ENCODE measurements at places on chromosomes 6 and 20.

GRCh38 chr6:137808836-137809315 is 58.2 kb upstream of the TNFAIP3 start:
- no peak for DNase-seq

DNA sequence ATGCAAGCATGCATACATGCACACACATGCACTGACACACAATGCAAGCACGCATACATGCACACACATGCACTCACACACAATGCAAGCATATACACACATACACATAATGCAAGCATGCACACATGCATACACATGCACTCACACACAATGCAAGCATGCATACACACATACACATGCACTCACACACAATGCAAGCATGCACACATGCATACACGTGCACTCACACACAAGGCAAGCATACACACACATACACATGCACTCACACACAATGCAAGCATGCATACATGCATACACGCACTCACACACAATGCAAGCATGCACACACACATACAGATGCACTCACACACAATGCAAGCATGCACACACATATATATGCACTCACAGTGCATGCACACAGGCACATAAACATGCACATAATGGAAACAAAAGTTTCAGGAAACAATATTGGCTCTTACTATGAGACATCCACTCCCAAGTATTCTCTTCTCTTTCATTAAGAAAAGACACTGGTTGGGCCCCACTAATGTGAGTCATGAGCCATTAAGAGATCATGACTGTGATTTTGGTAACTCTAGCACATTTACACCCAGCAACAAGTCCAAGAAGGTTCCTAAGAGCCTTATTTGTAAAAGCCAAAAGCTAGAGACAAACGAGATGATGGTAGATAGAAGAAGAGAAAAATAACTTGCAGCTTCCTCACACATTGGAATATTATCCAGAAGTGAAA is 22.2 kb downstream of the APCDD1L start:
- no peak for DNase-seq

- DNase-seq = no peak
These were observed 716.2 kb downstream of the EYS start for GRCh38 chr6:64990652-64991304.

- no peak for DNase-seq
These were observed at the start of gene RHAG for GRCh38 chr6:49636713-49637349. Gene RHAG, minus strand, starts transcription at chr6:49636839. Its CDS starts 27 bp downstream, at chr6:49636812.

DNA sequence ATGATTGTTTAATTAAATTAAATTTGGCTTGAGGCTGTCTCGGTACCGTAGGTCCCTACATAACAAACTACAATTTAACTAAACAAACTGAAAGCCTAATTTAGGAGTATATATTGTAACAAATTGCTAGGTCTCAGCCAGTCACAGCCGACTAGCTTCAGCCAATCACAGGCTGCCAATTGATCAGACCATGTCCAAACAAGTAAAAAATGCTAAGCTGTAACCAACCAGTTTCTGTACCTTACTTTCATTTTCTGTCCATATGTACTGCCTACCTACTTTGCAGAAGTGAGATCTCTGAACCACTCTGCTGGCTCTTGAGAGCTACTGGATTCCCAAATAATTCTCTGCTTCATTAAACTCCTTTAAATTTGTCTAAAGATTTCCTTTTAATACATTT is 648.0 kb upstream of the GJE1 start:
- DNase-seq = no peak

DNA sequence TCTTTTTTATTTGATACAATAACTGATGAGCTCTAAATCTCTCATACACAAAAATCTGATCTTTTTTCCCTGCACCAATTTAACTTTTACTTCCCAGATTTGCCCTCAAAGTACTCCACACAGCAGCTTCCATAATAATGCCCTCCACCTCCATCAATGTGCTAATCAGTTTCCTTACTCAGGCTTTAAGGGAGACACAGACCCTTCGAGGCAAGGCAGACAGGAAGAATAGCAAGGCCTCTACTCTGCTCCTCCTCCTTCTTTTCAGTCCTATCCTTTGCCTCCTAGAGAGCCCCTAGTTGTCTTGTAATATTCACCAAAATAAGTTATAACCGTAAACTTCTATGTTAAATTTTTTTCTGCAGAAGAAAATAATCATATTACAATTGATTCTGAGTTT is 444.9 kb upstream of the RNF217 start:
- no peak for DNase-seq

GRCh38 chr6:33171016-33171879 is 21.0 kb downstream of the COL11A2 start:
- DNase-seq = no peak

DNA sequence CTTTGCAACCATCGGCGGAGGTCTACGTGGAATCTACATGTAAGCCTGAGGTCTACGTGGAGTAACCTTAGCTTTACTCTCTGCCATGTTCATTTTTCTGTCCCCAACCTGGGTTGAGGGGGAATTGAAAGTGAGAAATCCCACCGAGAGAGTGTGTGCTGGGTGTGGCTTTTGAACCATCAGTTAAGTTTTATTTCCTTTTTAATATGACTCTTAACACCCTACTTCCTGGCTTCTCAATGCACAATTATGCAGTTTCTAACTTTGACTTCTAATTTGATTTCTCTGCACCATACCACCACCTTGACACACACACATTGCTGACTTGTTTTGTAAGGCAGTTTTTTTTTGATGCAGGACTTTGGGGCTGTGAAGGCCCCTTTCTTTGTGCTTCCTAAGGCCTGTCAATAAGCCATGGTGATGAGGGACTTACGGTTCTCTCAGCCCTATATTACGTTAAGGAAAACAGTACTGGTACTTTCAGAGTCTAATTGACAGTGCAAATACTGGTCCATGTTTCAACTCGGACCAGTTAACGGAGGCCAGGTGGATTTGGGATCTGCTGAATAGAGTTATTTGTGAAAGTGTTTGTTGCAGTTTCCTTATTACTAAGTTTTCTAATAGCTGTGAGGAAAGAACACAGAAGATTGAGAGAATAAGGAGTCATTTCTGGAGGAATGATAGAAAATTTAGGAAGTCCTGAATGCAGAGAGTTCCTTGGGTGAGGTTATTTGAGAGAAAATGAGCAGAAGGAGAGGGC is 206.5 kb downstream of the JARID2 start:
- no peak for DNase-seq

DNA sequence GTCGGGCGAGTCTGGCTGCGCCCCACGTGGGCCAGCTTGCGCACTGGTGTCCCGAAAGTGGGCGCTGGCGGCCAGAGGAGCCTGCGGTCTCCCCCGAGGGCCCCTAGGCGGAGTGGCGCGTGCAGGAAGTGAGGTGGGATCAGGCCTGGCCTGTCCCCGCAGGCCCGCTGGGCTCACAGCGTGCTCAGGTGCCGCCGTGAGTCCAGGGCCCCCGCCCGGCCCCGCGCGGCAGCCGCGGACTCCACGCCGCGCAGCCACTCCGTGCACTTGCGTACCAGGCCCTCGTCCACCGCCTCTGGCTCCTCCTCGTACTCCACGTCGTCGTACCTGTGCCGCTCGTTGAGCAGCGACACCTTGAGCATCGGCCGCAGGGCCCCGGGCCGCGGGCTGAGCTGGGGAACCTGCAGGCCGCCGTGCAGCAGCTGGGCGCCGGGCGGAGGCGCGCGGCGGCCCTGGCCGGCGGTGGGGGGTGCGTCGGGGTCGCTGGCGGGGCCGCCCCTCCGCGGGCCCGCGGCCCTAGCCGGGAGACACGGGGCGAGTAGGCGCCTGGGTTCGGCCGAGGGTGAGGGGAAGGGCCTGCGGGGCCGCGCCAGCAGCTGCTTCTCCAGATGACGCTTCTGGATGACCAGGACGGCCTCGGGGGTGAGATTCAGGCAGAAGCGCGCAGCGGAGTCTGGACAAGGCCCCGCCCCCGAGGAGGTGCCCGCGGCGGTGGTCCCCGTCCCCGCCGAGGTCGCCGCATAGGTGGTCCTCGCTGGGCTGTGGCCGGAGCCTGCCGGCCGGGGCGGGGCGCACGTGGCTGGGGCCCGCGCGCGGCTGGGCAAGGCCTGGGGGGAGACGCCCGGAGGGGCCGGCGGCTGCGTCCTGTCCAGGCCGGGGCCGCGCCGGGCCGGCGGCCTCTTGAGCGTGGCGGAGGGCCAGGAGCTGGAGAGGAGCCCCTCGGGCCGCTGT is 835 bp downstream of the PRR18 start:
- DNase-seq = no peak

GRCh38 chr20:34954904-34955230 is 739 bp downstream of the GSS start:
- DNase-seq = no peak

GRCh38 chr20:63745961-63746731 is 6.6 kb downstream of the SLC2A4RG start:
- DNase-seq = no peak

DNA sequence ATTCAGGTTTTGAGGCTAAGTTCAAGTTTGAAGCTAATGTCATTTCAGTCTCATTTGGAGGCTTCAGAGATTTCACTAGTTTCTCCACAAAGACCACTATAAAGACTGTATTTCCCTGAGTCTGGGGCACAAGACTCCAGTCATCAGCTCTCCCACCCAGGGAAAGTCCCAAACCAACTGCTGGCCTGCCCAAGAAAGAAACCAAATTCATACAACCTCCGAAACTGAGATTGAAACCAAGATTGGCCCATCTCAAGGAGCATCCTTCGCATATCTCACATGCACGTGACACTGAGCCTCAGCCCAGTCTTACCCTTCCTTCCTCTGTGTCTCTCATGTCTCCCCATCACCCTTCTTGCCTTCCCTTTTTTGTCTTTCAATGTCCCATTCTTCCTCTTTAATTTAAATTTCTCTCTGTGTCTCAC is 3.5 kb upstream of the LTA start:
- no peak for DNase-seq

GRCh38 chr20:43550456-43550855 is 8.4 kb upstream of the SGK2 start:
- no peak for DNase-seq

DNA sequence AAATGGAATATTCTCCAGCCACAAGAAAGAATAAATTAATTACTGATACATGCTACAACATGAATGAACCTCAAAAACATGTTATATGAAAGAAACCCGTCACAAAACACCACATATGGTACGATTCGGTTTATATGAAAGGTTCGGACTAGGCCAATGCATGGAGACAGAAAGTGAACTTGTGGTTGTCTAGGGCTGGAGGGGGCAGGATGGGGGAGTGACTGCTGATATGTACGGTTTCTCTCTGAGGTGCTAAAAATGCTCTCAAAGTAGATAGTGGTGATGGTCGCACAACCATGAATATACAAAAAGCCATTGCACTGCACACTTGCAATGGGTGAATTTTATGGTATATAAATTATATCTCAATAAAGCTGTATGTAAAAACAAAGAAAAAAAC is 18.3 kb downstream of the AGPAT4 start:
- DNase-seq = no peak

DNA sequence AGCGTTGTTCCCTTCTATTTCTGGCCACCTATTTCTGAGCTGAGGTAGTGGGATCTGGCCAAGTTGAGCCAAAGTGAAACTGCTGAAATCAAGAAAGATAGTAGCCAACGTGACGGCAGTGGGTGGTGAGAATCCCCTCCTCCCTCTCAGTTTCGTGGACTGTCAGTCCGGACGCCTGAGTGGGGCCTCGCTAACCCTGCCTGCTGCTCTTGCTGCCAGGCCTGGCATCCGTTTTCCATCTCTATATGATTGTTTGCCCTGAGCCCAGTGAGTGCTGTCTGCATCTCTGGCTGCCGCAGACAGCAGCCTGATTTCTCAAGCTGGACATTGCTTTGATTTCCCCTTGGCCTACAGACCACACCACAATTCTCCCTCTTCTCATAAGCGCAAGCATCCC is 23.5 kb upstream of the PAX1 start:
- no peak for DNase-seq

DNA sequence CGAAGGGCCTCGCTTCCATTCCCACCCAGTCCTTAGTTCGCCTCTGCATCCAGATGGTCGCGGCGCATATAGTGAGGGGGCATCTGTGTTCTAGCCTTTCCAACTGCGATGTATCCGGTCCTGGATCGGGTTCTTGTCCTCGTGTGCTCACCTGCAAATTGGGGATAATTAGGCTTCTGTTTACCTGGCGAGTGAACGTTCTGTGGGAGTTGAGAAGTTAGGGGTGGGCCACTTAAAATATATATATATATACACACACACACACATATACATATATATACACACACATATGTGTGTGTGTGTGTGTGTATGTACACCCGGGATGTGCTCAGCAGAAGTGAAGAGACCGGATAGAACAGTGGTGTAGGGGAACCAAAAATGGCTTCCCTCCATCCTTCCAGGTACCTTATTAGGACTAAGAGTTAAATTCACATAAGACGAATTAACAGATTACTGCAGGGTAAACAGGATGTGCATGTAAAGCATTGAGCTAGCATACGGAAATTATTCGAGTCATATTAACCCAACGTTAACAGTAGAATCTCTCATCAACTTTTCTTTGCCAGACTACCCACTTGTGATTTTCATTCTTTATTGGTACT is 537 bp downstream of the CSTF1 start:
- DNase-seq = no peak

DNA sequence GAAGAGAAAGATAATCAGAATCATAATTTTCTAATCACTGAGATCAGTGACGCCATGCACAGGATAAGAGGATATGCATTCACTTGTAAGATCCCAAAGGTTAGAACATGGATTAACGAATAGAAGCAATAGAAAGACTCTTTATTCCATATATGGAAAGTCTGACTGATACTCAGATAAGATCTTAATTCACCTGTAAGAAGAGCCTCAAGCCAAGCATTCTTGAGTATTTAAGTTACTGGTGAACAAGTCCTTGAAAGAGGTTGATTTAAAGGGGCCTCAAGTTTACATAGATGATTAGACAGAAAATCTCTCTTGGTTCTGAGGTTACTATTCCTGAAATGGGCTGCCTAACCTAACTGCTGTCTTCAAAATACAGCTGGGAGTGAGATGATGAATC is 53.8 kb upstream of the MTRF1L start:
- no peak for DNase-seq

DNA sequence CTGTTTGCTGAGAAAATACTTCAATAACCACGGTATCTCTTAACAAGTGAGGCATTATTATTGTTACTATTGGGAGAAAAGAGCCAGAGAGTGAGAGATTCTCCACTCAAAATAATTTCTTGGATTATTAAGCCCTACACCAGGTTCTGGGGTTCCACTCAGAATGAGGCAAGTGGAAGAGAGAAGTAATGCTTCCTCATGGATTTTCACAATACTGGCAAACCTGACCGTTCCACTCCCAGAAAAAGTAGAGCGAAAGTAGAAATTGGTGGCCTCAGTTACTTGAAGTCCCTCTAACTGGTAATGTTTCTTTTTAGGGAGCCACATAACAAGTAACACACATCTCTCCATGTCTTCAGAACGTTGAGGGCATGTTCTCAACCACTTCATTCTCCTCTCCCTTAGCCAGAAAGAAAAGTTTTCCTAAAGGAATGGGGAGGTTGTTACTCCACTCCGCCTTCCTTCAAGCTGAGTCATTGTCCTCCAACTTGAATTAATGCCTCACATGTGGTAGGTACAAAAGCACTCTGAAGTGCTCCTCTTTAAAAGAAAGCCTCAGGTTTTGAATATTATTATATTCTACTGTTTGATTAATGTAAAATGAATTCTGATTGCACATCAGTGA is 1.9 kb downstream of the BAG2 start:
- no peak for DNase-seq

DNA sequence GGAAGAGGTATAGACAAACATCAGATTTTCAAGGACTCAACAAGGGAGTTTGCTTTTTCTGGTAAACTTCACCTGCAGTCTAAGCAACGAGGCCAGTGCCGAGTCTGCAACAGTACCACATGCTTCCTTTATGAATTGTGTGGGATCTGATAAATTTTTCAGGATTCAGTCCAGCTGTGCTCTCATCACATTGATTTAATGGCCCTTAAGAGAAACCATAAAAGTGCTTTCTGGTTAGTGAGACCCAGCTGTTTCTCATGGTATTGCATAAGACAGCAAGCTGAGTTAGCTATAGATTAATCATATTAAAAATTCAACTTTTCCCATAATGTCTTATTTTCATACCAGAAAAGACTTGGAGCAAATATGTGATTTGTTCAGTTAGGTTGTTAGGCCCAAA is 291.4 kb downstream of the CENPW start:
- DNase-seq = no peak
